Skin of body (tissue), 3 donors: ENCODE measurements at places on chromosomes 11 and 22. TPM values are rescaled to one million over a fixed set of nuclear protein-coding genes. Genes with fewer than 3 reads are reported as not detected.
A peak's percentile ranks its signal among the peaks of the same experiment; 100 is the strongest.

Gene ABTB2
- 5.7 TPM for total RNA-seq

DNA sequence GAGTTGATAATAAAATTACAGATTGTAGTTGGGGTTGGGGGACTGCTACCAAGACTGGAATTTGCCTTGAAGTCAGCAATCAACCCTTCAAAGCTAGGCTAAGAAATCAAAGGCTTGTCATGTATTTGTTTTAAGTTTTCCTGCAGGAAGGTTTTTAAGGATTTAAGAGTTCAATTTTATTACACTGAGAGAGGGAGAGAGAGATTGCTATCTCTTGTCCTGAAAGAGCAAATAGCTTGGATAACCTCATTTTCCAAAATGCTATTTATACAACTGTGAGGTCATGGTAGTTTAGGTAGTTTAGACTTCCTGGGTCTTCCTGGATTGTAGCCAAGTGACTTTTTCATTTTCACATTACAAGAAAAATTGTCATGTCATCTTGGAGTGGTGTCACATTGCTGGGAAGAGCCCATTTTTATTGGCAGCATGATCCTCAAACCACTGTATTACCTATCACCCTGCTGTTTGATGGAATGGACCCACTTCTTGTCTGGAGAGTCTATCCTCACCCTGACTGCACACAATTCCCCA, 10.1 kb upstream of the PRSS23 start:
- DNase-seq: no peak

- DNase-seq: no peak
Measured at GRCh38 chr11:68601147-68601546, 83.2 kb upstream of the GAL start.

Gene ESAM
- 9.2 TPM for total RNA-seq

GRCh38 chr11:115613986-115614632, 109.9 kb upstream of the CADM1 start:
- no peak for DNase-seq

DNA sequence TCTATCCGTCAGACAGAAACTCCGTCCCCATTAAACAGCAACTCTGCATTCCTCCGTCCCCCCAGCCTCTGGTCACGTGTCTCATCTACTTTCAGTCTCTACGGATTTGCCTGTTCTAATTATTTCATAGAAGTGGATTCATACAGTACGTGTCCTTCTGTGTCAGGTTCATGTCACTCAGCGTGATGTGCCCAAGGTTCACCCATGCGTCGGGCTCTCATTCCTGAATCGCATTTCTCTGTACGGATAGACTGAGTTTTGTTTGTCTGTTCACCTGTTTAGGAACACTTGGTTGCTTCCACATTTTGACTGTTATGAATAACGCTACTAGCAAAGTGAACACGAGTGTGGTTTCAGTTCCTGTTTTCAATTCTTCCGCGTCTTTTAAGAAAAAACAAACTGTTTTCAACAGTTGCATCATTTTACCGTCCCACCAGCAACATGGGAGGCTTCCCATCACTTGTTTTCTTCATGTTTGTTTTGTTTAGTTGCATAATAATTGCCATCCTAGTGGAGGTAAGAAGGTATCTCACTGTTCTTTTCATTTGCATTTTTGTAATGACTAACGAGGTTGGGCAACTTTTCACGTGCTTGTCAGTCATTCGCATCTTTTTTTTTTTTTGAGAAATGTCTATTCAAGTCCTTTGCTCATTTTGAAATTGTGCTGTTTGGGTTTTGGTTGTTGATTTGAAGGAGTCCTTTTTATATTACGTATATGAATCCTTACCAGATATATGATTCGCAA, 8.9 kb upstream of the NLRP6 start:
- DNase-seq: peak; percentile 15

Gene CPT1B
- total RNA-seq: 10.3 TPM

Gene SPTBN2
- total RNA-seq: 73.2 TPM

DNA sequence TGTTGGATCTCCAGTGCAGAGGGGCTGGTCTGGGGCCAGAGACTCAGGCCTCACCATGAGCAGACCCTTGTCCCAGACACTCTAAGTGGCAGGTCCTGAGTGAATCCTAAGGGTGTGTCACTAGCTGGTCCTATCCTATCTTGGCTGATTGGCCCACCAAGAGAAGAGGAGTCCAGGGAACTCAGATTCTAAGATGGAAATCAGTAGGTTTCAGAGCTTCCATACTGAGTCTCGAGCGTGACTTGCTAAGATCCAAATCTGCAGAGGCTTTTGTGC, 10.9 kb downstream of the POU2AF1 start:
- no peak for DNase-seq

GRCh38 chr11:1408346-1408745, 18.6 kb downstream of the BRSK2 start:
- no peak for DNase-seq

DNA sequence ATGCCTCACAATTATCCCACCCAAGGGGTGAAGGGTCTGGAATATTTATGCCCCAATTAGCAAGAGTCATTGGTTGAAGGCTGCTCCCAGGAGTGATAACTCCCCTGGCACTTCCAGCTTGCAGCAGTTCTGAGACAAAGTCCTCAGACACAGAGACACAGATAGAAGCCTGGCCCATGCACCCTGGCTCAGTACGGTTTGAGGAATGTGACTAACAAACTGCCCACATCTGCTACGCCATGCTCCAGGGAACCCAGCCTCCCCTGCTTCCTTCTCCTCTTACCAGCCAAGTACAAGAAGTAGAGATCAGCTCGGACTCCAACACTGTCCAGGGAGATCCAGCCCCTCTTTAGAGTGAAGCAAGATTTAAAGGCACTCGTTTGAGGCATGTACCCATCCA, 48.5 kb upstream of the BMAL1 start:
- DNase-seq: peak; percentile 23

Gene CECR2
- 2.8 TPM for total RNA-seq

- peak; percentile 71 for DNase-seq
Measured at GRCh38 chr11:61004180-61004611, 32.7 kb downstream of the CD6 start.

GRCh38 chr11:47137476-47137875, 39.2 kb downstream of the ARFGAP2 start:
- DNase-seq: no peak

Gene PATE4
- not detected for total RNA-seq

DNA sequence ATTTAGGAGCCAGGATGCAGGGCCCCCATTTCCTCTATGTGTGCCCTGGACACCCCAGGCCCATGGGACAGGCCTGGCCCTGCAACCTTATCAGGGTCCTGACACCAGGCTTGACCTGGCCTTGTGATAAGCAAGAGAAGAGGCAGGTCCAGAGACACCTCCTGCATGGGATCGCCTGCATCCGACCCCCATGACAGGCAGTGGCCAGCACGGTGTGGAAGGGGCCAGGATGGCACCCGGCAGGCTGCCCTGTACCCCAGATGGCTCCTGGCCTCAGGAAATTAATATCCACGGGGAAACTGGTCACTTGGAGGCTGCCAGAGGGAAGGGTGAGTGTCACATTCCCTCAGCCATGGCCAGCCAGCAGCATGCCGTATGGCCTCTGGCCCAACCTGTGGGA, 6.8 kb downstream of the KRTAP5-9 start:
- no peak for DNase-seq

Gene TUB
- total RNA-seq: 20.2 TPM

Gene C1QTNF5
- 14.4 TPM for total RNA-seq

Gene LMNTD2
- 0.69 TPM for total RNA-seq

DNA sequence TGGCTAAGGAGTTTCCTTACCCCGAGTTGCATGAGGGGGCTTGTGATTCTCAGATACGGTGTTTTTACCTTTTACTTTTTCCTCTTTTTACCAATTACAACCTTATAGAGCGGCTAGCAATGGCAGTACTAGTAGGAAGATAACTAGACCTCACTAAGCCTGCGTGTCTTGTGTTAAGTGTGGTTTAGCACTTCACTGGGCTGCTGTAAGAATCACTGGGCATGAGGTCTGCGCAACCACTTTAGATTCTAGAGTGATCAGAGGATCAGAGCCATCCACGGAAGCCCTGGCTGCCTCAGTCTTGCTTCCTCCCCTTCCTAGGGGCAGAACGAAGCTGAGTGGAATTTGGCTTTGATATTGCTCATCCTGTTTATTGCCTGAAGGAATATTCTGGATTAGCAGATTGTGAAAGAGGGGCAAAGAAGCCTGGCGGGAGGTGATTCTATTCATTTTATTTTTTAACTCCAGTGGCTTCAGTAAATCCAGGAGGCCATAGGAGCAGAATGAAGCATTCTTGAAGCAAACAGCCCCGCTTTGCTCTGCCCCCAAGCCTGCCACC, 88.5 kb downstream of the GRAMD1B start:
- no peak for DNase-seq

DNA sequence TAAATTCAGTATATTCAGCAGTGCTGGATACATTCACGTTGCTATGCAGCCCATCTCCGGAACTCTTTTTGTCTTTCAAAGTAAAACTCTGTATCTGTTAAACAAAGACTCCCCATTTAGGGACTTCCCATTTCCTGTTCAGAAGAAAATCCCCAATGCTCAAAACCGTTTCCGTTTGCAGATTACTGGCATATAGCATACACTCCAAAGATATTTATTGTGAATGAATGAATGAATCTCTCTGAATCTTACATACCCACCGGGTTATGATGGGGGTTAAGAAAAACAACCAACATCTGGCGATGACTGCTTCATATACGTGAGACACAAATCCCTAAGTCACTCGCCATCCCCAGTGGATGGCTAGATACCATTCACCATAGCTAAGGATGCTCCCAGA, 1.6 kb downstream of the THY1 start:
- DNase-seq: no peak

Gene SERHL2
- 3.1 TPM for total RNA-seq

- peak; percentile 71 for DNase-seq
Measured at GRCh38 chr11:111978028-111978771, 41.1 kb downstream of the DIXDC1 start.

Gene C11orf16
- not detected for total RNA-seq

DNA sequence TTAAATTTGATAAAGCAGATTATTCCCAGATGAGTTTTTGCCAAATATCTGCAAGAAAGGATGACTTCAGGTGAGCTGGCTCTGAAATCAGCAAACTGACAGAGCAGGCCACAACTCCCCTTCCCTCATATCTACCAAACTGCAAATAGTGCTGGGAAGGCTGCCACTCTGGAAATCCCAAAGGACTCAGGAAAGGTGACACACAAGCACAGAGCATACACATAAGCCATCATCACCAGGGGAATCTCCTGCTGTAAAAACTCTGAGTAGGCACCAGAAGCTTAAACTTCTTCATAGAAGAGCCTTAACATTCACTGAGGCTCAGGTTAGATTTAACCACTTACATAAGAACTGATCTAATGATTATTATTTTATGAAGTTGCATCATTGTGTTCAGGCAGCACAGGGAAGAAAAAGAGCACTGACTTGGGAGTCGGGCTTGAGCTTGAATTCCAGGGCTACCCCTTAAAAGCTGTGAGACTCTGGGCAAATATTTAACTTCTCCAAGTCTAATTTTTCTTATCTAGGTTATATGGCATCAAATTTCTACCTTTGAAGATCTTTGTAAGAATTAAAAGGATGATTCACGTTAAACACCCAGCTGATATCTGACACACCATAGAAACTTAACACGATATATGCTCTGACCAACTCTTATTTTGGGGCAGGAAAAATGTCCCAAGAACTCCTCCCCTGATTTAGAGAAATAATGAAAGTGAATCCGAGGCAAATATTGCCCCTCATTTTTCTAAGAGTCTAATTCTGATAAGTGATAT, 15.0 kb downstream of the SYTL2 start:
- no peak for DNase-seq

DNA sequence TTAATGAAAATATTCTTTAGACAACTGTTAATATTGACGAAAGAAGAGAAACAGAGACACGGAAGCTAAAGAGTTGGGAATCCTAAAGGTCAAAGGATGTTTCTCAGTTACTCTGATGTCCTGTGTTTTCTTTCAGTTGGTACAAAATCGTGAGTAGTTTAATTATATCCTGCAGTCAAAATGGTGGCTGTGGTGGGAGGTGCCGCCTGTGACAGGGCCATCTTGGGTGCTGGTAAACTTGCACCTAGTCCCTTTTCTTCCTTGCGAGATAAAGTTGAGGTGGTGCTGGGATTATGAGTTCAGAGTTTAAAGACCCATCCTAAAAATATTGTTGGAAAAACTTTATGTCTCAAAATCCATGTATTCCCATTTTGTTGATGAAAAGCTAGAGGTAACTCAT, 2.2 kb downstream of the CECR2 start:
- no peak for DNase-seq

- DNase-seq: no peak
Measured at GRCh38 chr22:44331881-44332714, 19.3 kb upstream of the SHISAL1 start.

- no peak for DNase-seq
Measured at GRCh38 chr22:27466229-27466628, 335.3 kb downstream of the MN1 start.

Gene C11orf52
- 1.4 TPM for total RNA-seq

GRCh38 chr11:8826139-8826786, 84.7 kb upstream of the AKIP1 start:
- no peak for DNase-seq

- DNase-seq: no peak
Measured at GRCh38 chr22:48511211-48511610, 1316.5 kb downstream of the BRD1 start.

Gene MS4A7
- 8.4 TPM for total RNA-seq

Gene KCNJ5
- 2.0 TPM for total RNA-seq

Gene HMBS
- 10.5 TPM for total RNA-seq
